ENCODE measurements at places on chromosomes 13 and 19.

GRCh38 chr13:30486230-30487074 lies 20.7 kb upstream of the HMGB1 start:
- DNase-seq: no peak

DNA sequence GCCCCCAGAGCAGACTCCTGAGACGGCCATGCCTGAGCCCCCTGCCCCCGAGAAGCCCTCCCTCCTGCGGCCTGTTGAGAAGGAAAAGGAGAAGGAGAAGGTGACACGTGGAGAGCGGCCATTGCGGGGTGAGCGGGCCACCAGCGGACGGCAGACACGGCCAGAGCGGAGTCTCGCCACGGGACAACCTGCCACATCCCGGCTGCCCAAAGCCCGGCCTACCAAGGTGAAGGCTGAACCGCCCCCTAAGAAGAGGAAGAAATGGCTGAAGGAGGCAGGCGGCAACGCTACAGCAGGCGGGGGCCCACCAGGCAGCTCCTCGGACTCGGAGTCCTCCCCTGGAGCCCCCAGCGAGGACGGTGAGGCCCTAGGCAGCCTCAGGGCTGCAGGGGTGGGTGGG lies 24.1 kb downstream of the RRAS start:
- DNase-seq: no peak

DNA sequence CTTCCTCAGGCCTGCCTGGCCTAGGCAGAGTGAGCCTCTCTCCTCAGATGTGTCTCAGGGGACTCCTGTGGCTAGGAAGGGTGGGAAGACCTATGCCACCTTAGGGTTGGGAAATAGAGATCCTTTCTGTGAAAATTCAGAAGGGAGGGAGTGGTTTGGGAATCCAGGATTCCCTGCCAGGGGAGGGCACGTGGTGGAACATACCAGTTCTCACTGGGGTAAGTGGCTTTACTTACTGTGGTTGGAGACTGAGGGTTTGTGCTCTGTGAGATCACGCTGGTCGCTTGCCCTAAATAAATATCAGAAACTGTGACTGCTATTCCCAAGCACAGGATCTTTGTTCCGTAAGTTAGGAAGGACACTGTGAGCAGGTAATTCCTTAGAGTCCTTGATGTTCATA lies 16.9 kb downstream of the CEACAM1 start:
- no peak for DNase-seq

DNA sequence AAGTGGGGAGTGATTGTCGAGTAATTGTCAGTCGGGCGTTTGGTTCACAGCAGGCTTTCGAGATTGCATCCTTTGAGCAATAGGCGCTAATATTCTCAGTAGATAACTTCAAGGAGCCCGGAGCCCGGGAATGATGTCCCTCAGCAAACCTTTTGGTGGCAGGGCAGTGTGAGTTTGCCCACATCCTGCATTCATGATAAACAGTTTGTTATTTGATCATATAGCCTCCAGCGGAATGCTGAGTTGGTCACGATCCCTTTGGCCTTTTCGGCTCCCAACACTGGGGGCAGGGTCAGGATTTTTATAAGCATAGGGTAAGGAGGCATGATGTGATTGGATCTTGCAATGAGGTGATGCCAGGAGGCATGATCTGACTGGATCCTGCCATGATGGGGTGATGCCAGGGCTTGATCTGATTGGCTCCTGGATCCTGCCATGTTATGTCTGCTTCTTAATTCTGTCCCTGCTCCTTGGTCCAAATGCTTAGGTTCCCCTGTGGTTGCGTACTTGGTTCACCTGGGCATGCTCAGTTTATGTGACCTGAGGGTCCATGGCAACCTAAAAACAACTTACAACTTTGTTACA lies 38.2 kb upstream of the IGSF23 start:
- no peak for DNase-seq

DNA sequence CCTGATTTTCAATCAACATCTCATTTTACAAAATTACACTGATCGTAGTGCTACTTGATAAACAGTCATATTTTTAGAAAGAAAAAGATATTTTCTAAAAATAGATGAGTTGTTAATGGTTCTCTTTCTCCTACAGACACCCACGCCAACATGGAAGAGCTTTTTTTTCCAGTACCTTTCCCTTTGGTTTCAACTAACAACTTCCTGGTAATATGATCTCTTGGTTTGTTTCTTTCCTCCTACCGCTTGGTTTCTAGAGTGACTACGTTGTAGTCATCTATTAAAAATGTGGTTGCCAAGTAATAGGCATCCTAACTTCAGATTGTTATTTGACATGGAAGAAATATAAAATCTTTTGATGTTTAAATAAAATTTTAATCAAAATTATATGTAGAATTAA lies 189.0 kb downstream of the LACC1 start:
- DNase-seq: no peak

DNA sequence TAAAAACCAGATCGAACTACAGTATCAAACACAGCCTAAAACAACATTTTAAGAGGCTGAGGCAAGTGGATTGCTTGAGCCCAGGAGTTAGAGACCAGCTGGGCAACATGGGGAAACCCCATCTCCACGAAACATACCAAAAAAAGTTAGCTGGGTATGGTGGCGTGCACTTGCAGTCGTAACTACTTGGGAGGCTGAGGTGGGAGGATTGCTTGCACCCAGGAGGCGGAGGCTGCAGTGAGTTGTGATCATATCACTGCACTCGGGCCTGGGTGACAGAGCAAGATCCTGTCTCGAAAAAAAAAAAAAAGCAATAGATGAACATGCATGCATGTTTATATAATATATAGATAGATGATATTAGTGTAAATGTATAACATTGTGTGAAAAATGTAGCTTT lies 5.2 kb upstream of the MRPS31 start:
- peak; percentile 22 for DNase-seq

GRCh38 chr13:23509781-23510543 lies 60.2 kb upstream of the TNFRSF19 start:
- no peak for DNase-seq

Measured in stimulated activated naive CD8-positive, alpha-beta T cell treated with anti-CD3 and anti-CD28 coated beads, Interleukin-15, amount 100 ng/mL, for 72 hours (primary cell).